ENCODE measurements at places on chromosomes 2 and 18.

DNA sequence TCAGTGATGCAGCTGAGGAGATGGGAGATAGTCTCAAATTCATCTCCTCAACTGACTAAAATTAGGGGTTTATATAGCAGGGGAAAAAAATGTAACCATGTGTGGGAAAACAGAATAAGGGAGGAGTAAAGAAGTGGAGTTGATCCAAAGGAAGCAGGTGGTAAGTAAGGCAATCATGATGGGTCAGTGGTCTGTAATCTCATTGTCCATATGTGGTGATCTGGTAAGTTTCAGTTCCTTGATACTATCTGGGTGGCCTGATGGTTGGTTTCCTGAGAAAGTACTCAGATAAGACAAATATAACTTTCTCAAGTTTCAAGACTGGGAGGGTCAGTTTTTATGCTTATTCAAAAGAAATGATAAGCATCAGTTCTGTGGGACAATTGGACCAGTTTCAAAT, 312.3 kb upstream of the KCNJ3 start:
- no peak for DNase-seq

DNA sequence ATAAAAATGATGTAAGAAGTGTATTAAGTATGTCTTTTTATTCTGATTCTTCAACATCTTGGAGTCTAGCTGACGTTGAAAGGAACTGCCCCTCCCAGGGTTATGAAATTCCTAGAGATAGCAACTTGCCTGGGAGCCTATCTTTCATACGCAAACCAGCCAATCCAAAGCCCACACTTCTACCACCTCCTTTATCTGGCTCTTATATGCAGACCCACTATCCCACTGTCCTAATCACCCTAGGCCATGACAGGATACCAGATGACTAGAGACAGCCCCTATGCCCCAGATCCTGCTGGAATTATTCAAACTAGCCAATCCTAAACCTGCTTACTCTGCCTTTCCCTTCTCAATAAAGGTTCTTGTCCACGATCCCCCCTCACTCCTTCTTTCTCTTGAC, 11.8 kb upstream of the CDC42EP3 start:
- DNase-seq: no peak

GRCh38 chr2:7024261-7024660, 107.0 kb downstream of the RNF144A start:
- no peak for DNase-seq

DNA sequence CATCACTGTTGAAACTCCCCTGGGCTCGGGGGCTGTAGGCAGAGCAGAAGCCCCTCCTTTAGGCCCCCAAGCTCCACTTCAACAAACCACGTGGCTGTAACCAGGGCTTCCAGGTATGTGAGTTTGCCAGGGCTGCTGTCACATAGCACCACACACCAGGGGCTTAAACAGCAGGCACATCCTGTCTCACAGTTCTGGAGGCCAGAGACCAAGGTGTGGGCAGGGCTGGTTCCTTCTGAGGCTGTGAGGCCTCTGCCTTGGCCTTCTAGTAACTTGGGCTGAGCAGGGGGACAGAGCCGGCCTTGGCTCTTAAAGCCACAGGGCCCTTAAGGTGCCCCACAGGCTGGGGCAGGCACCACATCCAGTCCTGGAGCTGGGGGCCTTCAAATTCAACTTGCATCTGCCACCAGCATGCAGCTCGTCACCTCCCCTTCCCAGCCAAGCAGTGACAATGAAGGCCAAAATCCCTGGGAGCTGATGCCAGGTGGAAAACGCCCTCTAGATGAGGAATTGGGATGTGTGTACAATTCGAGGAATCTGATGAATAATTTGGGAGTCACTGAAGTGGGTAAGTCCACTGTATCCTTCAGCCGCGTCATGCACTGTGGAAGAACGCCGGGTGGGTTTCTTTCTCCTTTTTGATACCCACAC, 104.2 kb upstream of the ODC1 start:
- no peak for DNase-seq

GRCh38 chr18:14949800-14950664, 202.1 kb downstream of the ANKRD30B start:
- DNase-seq: no peak

DNA sequence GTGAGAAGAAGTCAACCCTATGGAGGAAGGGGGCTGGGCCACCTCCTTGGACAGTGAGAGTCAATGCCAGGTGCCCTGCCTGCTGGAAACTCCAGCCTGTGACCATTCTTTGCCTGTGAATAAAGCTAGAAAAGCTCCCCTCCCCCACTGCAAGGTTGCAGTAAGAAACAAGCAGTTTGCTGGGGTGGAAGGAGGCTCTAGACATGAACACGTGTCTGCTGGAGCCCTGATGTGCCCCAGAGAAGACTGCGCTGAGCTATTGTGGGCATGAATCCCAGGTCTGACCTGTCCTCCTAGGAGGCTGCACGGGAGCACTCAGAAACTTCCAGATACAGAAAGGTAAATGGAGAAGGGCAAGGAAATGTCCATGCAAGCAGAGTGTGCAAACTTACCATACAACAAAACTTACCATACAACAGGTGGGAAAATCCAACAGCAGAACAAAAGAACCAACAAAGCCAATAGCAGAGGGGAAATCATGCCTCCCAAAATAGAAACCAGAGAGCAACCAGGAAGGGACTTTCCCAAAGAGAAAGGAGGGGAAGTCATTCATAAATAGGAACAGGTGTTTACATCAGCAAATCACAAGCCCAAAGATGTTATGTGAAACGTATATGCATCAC, 278.7 kb downstream of the BCL2 start:
- no peak for DNase-seq

- no peak for DNase-seq
Measured at GRCh38 chr2:238967031-238967977, 119.4 kb downstream of the TWIST2 start.

GRCh38 chr2:235541838-235542549, 48.2 kb downstream of the AGAP1 start:
- no peak for DNase-seq

DNA sequence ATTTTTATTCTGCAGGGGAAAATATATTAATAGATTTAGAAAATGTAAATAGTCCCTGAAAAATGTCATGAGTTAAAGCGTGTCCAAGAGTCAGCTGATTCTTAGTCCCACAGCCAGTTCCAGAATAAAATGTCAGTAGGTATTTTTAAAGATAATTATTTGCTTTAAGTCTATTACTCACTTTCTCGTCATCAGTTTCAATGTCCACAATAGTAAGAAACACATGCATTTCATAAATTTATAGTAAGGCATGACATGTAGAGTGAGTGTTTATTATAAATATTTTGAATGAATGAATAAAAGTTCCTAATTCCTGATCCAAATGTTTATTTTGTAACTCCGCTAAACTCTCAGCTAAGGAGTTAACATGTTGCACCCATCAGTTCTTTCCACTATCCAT, 1044.0 kb upstream of the PIK3C3 start:
- no peak for DNase-seq

DNA sequence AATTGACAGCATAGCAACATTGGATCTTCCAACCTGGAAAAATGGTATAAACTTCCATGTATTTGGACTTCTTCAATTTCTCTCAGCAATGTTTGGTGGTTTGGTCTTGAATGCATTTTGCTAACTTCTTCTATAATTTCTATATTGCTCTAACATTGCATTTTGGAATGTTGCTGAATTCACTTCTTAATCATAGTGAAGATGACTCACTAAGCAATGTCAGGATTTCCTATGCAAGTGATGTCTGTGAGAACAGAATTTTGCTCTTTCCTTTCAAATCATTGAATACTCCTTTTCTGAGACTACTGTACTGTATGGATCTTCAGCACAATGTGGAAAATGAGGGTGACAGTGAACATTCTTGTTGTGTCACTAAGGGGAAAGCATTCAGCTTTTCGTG, 28.9 kb upstream of the CDH19 start:
- DNase-seq: no peak

DNA sequence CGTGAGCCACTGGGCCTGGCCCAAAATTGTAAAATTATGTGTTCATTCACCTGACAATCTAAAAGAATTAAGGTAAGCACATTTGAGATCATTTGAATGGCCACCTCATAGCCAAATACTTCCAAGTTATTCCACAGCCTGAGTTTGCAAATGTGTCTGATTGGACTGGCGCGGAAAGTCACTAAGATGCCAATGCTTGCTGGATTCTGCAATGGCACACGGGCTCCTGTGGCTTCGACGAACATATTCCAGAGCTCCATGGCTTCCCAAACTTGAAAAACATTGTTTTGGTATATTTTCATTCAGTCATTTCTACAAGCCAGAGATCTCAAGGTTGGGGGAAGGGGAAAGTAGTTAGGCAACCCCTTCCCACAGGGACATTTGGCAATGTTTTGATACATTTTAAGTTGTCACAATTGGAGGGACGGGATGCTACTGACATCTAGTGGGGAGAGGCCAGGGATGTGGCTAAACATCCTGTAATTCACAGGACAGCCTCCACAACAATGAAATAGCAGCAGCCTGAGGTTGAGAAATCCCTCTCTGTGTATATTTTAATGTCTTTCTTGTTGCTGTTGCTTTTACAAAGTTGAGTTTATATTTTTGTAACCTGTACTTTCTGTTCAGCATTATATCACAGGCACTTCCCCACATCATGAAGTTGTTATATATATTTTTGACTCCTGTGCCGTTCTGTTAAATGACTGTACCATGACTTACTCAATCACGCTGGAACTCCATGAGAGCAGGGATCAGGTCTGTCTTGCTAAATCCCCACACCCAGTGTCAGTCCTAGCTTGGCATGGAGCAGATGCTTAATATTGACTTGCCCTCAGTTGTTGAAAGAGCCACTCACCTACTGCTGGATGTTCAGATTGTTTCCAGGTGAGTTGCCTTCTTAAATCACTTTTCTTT, 56.9 kb downstream of the COL4A4 start:
- DNase-seq: no peak

DNA sequence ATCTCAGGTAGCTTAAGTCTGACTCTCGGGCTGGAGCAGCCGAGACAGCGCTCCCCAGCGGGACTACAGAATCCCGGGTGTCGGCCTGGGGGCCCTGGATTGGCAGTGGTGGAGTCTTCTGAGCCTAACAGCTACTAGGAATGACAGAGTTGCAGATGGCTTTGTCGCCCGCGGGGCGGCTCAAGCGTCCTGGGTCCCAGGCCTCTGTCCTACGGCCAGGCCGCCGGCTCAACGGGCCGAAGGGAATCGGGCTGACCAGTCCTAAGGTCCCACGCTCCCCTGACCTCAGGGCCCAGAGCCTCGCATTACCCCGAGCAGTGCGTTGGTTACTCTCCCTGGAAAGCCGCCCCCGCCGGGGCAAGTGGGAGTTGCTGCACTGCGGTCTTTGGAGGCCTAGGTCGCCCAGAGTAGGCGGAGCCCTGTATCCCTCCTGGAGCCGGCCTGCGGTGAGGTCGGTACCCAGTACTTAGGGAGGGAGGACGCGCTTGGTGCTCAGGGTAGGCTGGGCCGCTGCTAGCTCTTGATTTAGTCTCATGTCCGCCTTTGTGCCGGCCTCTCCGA, 8.8 kb downstream of the SIX2 start:
- no peak for DNase-seq

Measured in stimulated activated CD8-positive, alpha-beta memory T cell treated with anti-CD3 and anti-CD28 coated beads, Interleukin-15, amount 100 ng/mL, for 24 hours (primary cell).